ENCODE measurements at places on chromosomes 12 and 14. TPM values are rescaled to one million over a fixed set of nuclear protein-coding genes. Genes with fewer than 3 reads are reported as not detected.

The FRMD6 gene
- 478 TPM for total RNA-seq

The MYF6 gene
- total RNA-seq, result 0.11 TPM

The LGR5 gene
- not detected for total RNA-seq

The BLOC1S1 gene
- total RNA-seq, result 89.5 TPM

The NOVA1 gene
- 4.1 TPM for total RNA-seq

The MORN3 gene
- total RNA-seq, result 0.62 TPM

The SLC6A13 gene
- total RNA-seq, result not detected

The TMCC3 gene
- total RNA-seq, result 11.8 TPM

The PTPRO gene
- total RNA-seq, result 0.55 TPM

The RNASE7 gene
- not detected for total RNA-seq

The KITLG gene
- 169 TPM for total RNA-seq

The HOXC10 gene
- not detected for total RNA-seq

The PRIMA1 gene
- total RNA-seq, result not detected

The RERG gene
- total RNA-seq, result not detected

The TMEM106C gene
- 175 TPM for total RNA-seq

The TSHR gene
- total RNA-seq, result not detected
